ENCODE measurements at places on chromosomes 1 and 21.

DNA sequence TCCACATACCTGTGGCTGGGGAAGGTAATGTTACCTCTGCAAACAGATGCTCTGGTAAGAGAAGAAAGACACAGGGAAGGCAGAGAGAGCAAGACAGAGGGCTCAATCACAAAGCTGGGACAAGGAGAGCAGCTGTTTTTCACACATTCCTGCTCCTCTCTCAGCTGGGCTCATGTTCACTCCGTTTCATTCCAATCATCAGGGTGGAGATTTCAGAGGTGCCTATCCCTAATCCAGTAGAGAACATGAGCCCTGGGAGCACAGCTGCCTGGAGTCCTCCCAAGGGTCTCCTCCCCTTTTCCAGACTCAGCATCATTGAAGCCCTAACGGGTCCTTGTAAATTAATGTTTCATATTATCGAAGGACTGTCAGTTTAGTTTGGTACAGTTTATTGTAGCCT lies 19.4 kb downstream of the GADD45A start:
- ATAC-seq, result no peak
- H3K36me3 ChIP-seq, result no peaks in the 10 kb centered on the region
- H3K27ac ChIP-seq, result no peak overlapping the region

GRCh38 chr1:160084771-160085321 lies 3.5 kb downstream of the KCNJ9 start:
- ATAC-seq, result no peak
- H3K27me3 ChIP-seq, result peaks cover 33% of the 10 kb centered on the region
- no peak overlapping the region for H3K4me3 ChIP-seq
- H3K4me1 ChIP-seq, result peaks cover 18% of the 10 kb centered on the region

DNA sequence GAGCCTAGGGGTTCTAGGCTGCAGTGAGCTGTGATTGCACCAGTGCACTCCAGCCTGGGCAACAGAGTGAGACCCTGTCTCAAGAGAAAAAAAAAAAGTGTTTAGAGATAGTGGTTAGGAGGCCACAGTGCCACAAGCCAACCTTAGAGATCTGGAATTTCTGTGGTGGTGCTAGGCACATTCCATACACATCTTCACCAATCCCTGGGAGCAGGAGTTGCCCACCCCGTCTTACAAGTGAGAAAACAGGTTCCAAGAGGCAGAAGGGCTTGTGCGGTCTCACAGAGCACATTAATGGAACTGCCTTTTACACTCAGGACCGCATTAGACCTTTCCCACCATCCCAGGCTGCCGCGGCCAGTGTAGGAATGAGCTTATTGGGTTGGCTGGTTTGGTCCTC lies 93.2 kb downstream of the EPHB2 start:
- no peaks in the 10 kb centered on the region for H3K36me3 ChIP-seq
- H3K4me1 ChIP-seq, result no peaks in the 10 kb centered on the region
- no peak overlapping the region for H3K27ac ChIP-seq
- ATAC-seq, result no peak
- no peak overlapping the region for H3K4me3 ChIP-seq

GRCh38 chr21:42537106-42537742 lies 23.6 kb downstream of the SLC37A1 start:
- peaks cover 64% of the 10 kb centered on the region for H3K4me1 ChIP-seq
- no peaks in the 10 kb centered on the region for H3K27me3 ChIP-seq
- peak overlapping the region; percentile 89 for H3K27ac ChIP-seq

DNA sequence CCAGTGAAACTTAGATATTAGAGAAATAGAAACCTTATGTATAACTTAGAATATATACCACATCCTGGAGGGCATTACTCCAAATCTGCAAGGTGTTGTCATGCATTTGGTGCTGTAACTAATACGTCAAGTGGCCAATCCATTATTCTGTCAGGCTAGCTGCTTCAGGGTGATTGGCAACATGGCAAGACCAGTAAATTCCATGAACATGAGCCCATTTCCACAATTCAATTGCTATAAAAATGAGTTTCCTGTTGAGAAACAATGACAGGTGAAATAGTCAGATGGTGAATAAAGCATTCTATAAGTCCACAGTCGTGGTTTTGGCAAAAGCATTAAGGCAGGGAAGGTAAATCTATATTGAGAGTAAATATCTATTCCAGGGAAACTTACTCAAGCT lies 566.0 kb downstream of the ADGRL2 start:
- H3K27ac ChIP-seq, result no peak overlapping the region
- H3K4me1 ChIP-seq, result no peaks in the 10 kb centered on the region
- H3K27me3 ChIP-seq, result no peaks in the 10 kb centered on the region
- H3K4me3 ChIP-seq, result no peak overlapping the region
- no peak for ATAC-seq

Measured in stimulated activated memory B cell treated with anti-CD40 and anti-IgM and Interleukin-4, amounts not matched to agents 10 μg/mL and 1 μg/mL and 100 μg/mL, for 72 hours (primary cell).